ENCODE measurements at places on chromosomes 13 and 19.
A peak's percentile ranks its signal among the peaks of the same experiment; 100 is the strongest.

DNA sequence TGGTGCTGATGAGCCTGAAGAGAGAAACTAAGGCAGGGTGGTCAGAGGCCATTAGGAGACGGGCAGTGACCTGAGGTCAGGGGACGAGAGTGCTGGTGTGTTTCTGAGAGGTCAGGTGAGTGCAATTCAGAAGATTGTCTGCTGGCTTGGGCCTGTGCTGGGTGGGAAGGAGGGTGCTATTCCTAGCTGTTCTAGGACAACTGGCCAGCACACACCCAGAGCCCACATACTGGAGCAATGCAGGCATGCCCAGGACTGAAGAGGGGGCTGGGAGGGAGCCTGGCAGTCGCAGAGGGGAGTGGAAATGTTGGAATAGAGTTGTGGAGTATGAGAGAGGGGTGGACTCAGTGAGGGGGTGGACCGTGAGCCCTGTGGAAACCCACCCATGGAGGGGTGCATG is 16.5 kb downstream of the ARHGEF7 start:
- no peaks in the 10 kb centered on the region for H3K4me1 ChIP-seq
- no peaks in the 10 kb centered on the region for H3K27me3 ChIP-seq
- H3K27ac ChIP-seq, result no peak overlapping the region
- no peak for DNase-seq
- no peak overlapping the region for H3K4me3 ChIP-seq

DNA sequence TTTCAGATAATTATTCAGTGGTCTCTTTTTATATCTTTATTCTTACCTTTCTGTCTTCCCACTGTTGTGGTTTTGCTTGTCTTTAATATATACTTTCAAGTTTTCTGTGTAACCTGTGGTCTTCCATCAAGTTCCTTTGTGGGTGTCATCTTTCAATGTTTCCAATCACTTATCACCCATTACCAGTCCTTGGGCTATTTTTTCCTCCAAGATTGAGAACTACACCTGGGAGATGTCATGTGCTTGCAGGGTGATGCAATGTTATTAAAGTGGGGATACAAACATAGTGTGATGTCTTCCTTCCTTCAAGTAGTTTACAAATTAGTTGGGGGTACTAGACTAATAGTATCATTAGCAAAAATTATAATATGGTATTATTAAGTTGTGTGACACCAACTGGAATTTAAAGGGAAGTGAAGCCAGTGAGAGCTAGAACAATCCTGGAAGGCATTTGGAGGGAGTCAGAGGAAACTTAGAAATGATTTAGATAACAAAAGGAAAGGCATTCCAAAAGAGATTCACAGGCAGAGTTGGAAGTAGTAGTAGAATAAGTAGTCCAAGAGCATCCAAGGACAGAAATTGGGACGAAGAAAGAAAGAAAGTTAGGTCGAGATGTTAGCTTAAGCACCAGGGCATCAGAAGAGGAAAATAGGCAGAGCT is 3.4 kb downstream of the FNDC3A start:
- no peak overlapping the region for H3K27ac ChIP-seq
- H3K4me3 ChIP-seq, result no peak overlapping the region
- no peak for DNase-seq
- peaks cover 20% of the 10 kb centered on the region for H3K4me1 ChIP-seq
- no peaks in the 10 kb centered on the region for H3K36me3 ChIP-seq

DNA sequence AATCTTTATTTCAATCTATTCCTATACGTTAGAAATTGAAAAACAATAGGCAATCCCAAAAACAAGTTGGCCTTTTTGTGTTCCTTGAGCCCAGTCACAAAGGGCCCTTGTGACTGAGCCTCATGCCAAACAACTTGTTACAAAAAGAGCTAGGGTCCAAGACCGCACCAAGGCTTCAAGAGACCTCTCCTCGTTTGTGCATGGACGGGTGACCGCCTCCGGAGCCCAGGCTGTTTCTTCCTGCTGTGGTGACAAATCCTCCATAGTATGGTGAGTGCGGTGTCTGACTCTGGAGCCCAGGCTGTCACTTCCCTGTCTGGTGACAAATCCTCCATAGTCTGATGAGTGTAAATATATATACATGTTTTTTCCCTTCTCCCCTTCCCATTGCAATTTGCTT is 63.7 kb downstream of the ZNF93 start:
- no peaks in the 10 kb centered on the region for H3K36me3 ChIP-seq
- H3K4me3 ChIP-seq, result no peak overlapping the region
- no peak for DNase-seq
- no peak overlapping the region for H3K27ac ChIP-seq

DNA sequence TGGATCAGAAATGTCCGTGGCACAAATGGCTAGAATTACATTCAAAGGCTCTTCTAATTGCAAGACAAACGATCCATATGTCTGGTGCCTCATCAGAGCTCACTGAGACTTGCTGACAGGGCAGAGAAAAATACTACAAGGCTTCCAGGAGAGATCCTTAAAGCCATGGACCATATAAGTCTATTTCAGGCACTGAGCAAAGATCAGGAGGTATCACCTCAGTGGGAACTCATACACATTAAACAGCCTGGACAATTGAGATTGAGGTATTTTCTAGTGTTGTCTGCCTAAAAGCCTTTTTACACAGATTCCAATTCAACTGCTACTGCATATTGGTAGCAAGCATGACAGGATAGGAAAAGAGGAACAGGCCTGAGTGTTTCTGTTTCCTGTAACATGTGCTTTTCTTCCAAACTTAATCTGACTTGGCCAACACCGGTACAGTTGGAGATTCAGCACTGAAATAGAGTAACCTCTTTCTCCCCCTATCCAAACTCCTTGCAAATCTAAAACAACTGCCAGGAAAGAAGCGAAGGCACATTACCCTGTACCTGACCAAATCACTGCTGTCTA is 65.9 kb downstream of the SERP2 start:
- peaks cover 9% of the 10 kb centered on the region for H3K4me1 ChIP-seq
- no peak for DNase-seq
- H3K4me3 ChIP-seq, result no peak overlapping the region
- H3K27ac ChIP-seq, result no peak overlapping the region
- no peaks in the 10 kb centered on the region for H3K27me3 ChIP-seq
- H3K36me3 ChIP-seq, result peaks cover 2% of the 10 kb centered on the region

- no peak for DNase-seq
- no peak overlapping the region for H3K27ac ChIP-seq
- no peaks in the 10 kb centered on the region for H3K36me3 ChIP-seq
- no peak overlapping the region for H3K4me3 ChIP-seq
- H3K4me1 ChIP-seq, result peaks cover 6% of the 10 kb centered on the region
Observed at GRCh38 chr13:26756961-26757360, 3.6 kb downstream of the GPR12 start.

DNA sequence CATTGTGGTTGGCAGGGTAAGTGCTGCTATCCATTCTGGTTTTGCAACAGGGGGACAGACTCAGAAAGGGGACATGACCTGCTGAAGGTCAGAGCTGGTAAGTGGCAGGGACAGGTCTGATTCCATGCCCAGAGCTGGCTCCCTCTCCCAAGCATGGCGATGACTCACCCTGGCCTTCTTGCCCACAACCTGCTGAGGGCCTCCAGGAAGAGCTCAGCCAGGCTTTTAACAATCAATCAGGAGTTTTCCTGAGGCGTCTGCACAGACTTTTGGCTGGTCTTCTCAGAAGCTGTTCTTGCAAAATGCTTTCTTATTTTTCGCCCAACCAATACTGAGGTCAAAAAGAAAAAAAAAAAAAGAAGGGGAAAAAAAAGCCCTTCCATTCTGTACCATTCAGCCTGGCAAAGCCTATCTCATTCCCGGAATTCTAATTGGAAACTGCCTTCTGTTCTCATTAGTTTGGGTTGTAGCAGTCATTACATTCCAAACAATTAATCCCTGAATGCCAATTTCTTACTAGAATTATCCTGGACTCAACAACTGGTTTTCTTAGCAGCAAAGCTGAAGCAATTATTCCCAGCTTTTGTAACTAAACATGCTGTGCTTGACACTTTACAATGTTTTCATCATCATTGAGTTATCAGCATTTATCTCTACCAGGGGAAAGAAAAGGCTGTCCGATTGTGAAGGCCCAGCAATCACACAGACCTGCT is 17.7 kb downstream of the SIAH3 start:
- no peaks in the 10 kb centered on the region for H3K27me3 ChIP-seq
- no peak overlapping the region for H3K4me3 ChIP-seq
- H3K36me3 ChIP-seq, result no peaks in the 10 kb centered on the region
- peak; percentile 65 for DNase-seq
- H3K4me1 ChIP-seq, result peaks cover 31% of the 10 kb centered on the region
- H3K27ac ChIP-seq, result no peak overlapping the region

GRCh38 chr13:109500146-109500773 is 286.1 kb downstream of the IRS2 start:
- H3K27me3 ChIP-seq, result no peaks in the 10 kb centered on the region
- no peaks in the 10 kb centered on the region for H3K4me1 ChIP-seq
- H3K27ac ChIP-seq, result no peak overlapping the region
- H3K36me3 ChIP-seq, result no peaks in the 10 kb centered on the region
- no peak for DNase-seq

GRCh38 chr19:58387338-58388174 is 487 bp downstream of the RPS5 start:
- no peak for DNase-seq
- H3K27me3 ChIP-seq, result no peaks in the 10 kb centered on the region
- H3K4me3 ChIP-seq, result peak overlapping the region; percentile 57
- no peak overlapping the region for H3K27ac ChIP-seq
- H3K4me1 ChIP-seq, result peaks cover 15% of the 10 kb centered on the region
- H3K36me3 ChIP-seq, result no peaks in the 10 kb centered on the region

DNA sequence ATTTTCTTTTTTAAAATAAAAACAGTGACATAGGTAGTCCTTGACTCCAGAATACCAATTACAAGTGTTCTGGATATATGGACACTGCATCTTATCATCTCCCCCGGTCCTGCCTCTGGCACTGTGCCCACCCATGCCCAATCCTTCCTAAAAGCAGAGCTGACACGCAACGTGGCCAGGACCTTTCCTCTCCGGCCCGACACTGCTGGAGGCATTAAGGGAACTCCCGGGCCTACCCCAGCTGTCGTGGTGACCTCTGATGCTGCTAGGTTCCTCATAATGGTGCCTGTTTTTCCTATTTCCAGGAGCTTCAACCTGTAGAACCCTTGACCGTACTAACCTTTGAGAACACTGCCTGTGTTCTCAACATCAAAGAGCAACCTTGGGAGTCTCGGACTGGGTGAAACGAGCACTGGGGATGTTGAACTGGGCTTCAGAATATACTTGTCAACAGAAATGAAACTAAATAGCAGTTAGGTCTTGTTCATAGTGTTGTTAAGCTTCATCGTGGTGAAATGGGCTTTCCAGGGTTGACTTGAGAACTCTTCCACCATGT is 13.9 kb upstream of the RNF113B start:
- peaks cover 37% of the 10 kb centered on the region for H3K4me1 ChIP-seq
- H3K27ac ChIP-seq, result peak overlapping the region; percentile 18
- H3K4me3 ChIP-seq, result no peak overlapping the region
- H3K27me3 ChIP-seq, result no peaks in the 10 kb centered on the region
- DNase-seq, result no peak

- peaks cover 9% of the 10 kb centered on the region for H3K4me1 ChIP-seq
- H3K27me3 ChIP-seq, result no peaks in the 10 kb centered on the region
- H3K4me3 ChIP-seq, result no peak overlapping the region
Observed at GRCh38 chr19:39542206-39542605, 2.2 kb upstream of the EID2 start.

GRCh38 chr13:60397704-60398378 is 821 bp downstream of the TDRD3 start:
- peak; percentile 69 for DNase-seq
- H3K36me3 ChIP-seq, result no peaks in the 10 kb centered on the region
- peak overlapping the region; percentile 91 for H3K27ac ChIP-seq
- no peaks in the 10 kb centered on the region for H3K27me3 ChIP-seq
- H3K4me1 ChIP-seq, result peaks cover 13% of the 10 kb centered on the region

DNA sequence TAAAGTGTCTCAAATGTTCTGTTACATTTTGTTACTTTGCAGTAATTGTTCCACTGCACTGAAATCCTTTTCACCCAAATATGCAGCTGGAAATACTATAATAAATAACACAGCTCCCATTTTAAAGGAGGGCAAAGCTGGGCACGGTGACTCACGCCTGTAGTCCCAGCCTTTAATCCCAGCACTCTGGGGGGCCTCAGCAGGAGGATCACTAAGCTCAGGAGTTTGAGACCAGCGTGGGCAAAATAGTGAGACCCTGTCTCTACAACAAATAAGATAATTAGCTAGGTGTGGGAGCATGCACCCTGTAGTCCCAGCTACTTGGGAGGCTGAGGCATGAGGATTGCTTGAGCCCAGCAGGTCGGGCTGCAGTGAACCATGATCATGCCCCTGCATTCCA is 7.5 kb upstream of the UBAC2 start:
- no peak overlapping the region for H3K27ac ChIP-seq
- peaks cover 31% of the 10 kb centered on the region for H3K4me1 ChIP-seq
- DNase-seq, result no peak

GRCh38 chr13:30668312-30668711 is 50.6 kb downstream of the USPL1 start:
- H3K4me3 ChIP-seq, result no peak overlapping the region
- no peaks in the 10 kb centered on the region for H3K27me3 ChIP-seq
- H3K36me3 ChIP-seq, result no peaks in the 10 kb centered on the region
- no peaks in the 10 kb centered on the region for H3K4me1 ChIP-seq

- no peaks in the 10 kb centered on the region for H3K27me3 ChIP-seq
- no peaks in the 10 kb centered on the region for H3K4me1 ChIP-seq
- H3K4me3 ChIP-seq, result no peak overlapping the region
- no peaks in the 10 kb centered on the region for H3K36me3 ChIP-seq
- DNase-seq, result no peak
- H3K27ac ChIP-seq, result no peak overlapping the region
Observed at GRCh38 chr13:39512687-39513086, 90.3 kb downstream of the LHFPL6 start.

- H3K36me3 ChIP-seq, result no peaks in the 10 kb centered on the region
Observed at GRCh38 chr19:4130744-4131438, 7.0 kb upstream of the MAP2K2 start.

DNA sequence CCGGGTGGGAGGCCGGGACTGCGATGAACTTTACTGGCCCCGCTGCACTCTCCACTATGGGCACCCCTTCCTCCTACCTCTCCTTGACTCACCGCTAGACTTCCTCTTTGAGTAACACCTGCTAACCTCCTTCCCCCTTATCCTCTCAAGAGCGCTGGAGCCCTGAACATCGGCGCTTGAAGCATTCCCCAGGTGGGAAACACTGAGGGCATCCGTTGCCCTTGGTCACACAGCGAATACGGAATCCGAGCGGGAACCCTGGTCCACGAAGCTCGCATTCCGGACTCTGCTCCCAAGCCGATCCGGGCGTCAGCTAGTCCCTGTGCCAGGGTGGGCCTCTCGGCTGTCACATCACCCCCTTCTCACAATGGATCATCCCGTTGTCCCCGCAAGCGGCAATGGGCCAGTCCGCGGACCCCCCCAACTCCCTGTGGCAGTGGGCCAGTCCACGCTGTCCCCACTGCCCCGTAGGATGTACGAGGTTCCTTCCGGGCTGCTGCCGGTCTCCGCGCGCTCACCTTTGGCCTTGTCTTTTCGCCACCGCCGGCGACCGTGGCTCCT is 4.2 kb downstream of the LIPE start:
- H3K4me1 ChIP-seq, result peaks cover 13% of the 10 kb centered on the region
- DNase-seq, result no peak
- H3K27me3 ChIP-seq, result no peaks in the 10 kb centered on the region
- no peaks in the 10 kb centered on the region for H3K36me3 ChIP-seq
- H3K27ac ChIP-seq, result peak overlapping the region; percentile 57

- no peaks in the 10 kb centered on the region for H3K36me3 ChIP-seq
- no peaks in the 10 kb centered on the region for H3K4me1 ChIP-seq
- no peaks in the 10 kb centered on the region for H3K27me3 ChIP-seq
- DNase-seq, result no peak
- no peak overlapping the region for H3K27ac ChIP-seq
- no peak overlapping the region for H3K4me3 ChIP-seq
Observed at GRCh38 chr13:66071029-66071428, 1159.1 kb downstream of the PCDH9 start.

- H3K4me3 ChIP-seq, result no peak overlapping the region
- H3K4me1 ChIP-seq, result no peaks in the 10 kb centered on the region
Observed at GRCh38 chr13:88086577-88086976, 415.4 kb downstream of the SLITRK5 start.
